ENCODE measurements at places on chromosomes 12 and 14.
A peak's percentile ranks its signal among the peaks of the same experiment; 100 is the strongest.

- no peak for DNase-seq
Observed at GRCh38 chr14:20934148-20934762, 21.0 kb upstream of the RNASE2 start.

GRCh38 chr12:123238961-123239360 is 5.7 kb downstream of the MTRFR start:
- no peak for DNase-seq

GRCh38 chr12:112117685-112118084 is 7.7 kb upstream of the TRAFD1 start:
- DNase-seq = no peak

GRCh38 chr12:3744229-3744901 is 8.5 kb downstream of the CRACR2A start:
- DNase-seq = peak; percentile 11

- no peak for DNase-seq
Observed at GRCh38 chr12:112962561-112962960, 15.8 kb upstream of the OAS2 start.

- no peak for DNase-seq
Observed at GRCh38 chr12:53755451-53755891, 3.7 kb upstream of the CISTR start.

- DNase-seq = no peak
Observed at GRCh38 chr12:54160089-54160488, 28.7 kb downstream of the SMUG1 start.

GRCh38 chr14:65303899-65304222 is 108.7 kb upstream of the FUT8 start:
- DNase-seq = no peak

DNA sequence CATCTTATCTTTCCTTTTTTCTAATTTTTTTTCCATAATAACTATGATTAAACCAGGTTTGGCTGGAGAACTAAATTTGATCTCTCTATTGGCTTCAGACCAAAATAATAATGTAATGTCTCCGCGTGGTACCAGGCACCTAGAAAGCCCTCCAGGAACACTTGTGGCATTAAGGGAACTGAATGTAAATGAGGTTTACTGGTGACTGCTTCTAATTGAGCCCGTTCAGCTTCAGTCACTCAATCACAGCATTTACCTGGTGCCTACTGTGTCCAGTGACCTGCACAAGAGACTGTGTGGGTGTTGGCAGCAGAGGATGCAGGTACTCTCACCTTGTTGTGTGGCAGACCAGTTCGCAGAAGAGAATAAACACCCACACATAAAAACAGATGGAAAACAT is 302.5 kb downstream of the DPF3 start:
- DNase-seq = no peak

- no peak for DNase-seq
Observed at GRCh38 chr14:95460647-95461478, 55.6 kb downstream of the SYNE3 start.

- DNase-seq = no peak
Observed at GRCh38 chr14:23052671-23053070, 4.6 kb downstream of the CDH24 start.

Data from CD4-positive, alpha-beta T cell treated with Interleukin-1 beta for 1 hour (primary cell).